ENCODE measurements at places on chromosomes 1 and 21.
A peak's percentile ranks its signal among the peaks of the same experiment; 100 is the strongest.

GRCh38 chr1:156711011-156711817 is 5.8 kb upstream of the CRABP2 start:
- DNase-seq, result peak; percentile 42

- no peak for DNase-seq
Observed at GRCh38 chr1:89710498-89711139, 77.7 kb downstream of the LRRC8C start.

DNA sequence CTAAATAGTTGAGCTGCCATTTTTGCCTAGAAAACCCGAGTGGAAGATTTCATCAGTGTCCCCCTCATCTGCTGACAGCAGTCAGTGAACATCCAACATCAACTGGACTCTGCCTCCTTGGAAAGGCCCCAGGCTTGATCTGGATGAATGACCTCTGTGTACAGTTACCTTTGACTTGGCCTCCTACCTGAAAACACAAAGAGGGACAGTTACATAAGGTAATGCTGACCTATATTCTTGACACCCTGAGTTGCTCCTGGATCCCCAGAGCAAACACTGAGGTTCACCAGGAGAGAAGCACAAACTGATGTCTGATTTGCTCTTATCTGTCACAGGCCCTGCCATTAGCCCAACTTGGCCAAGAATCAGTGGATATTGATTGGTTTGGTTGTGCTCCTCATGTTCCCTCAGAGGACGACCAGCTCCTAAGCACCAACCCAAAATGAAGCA is 138.9 kb downstream of the PROX1 start:
- DNase-seq, result no peak

DNA sequence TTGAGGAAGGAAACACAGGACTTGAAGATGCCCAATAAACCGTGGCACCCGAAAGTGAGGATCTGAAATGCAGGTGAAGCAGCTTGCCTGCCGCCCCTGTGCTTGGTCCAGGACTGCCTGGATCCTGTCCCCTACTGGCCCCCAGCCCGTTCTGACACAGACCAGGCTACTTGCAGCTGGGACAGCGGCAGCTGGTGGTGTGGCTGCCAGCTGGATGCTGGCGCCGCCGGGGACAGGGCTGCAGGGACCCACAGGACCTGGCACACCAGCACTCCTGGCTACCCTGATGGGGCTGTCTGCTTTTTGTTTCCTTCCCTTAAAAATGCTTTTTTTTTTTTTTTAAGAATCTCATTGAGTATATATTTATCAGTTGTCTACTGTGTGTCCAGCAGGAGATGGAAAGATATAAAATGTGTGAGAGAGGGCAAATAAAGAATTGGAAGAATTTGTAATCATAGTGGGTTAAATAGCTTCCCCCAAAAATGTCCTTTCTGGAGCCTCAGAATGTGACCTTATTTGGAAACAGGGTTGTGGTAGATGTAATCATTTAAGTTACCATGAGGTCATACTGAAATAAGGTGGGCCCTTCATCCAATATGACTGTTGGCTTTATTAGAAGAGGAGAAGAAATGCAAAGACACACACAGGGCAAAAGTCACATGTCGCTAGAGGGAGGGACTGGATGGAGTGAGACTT is 165.6 kb downstream of the DSCAM start:
- DNase-seq, result no peak

- peak; percentile 52 for DNase-seq
Observed at GRCh38 chr1:24117722-24118409, 5.9 kb upstream of the MYOM3 start.

DNA sequence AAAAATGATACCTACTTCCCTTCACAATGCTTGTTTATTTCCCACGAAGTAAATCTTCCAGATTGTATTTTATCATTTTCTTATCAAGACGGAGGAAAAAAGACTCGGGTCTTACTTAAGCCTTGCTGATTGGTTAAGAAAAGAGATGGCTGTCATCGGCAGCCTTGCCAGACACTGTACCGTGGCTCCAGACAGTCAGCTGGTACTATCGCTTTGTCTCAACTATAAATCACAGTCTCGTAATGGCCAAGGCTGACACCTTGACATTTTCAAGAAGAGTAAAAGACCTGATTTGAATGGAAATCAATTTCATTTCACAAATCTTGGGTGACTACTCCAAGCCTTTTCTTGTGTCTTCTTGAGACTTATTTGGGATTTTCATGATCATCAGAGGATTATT is 868.0 kb downstream of the USP25 start:
- DNase-seq, result no peak

- peak; percentile 67 for DNase-seq
Observed at GRCh38 chr1:180482425-180483275, 19.7 kb downstream of the ACBD6 start.
